ENCODE measurements at places on chromosomes 11 and 22.

DNA sequence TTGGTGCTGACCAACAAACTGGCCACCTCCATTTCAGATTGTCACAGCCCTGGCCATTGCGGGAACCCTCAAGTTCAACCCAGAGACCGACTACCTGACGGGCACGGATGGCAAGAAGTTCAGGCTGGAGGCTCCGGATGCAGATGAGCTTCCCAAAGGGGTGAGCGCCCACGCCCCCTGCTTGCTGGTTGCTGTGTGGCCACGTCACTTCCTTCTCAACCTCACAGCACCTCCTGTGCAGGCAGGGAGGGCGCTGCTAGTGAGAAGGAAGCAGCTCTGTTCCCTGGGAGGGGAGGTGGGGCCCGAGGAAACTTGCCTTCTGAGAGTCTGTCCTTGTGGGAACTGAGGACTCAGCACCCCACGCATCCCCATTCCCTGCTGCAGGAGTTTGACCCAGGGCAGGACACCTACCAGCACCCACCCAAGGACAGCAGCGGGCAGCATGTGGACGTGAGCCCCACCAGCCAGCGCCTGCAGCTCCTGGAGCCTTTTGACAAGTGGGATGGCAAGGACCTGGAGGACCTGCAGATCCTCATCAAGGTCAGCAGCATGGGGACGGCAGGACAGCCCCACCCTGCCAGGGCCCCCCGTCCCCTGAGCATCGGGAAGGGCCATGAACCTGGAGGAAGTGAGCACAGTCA is 19.3 kb downstream of the POLR3H start:
- DNase-seq: peak; percentile 54

DNA sequence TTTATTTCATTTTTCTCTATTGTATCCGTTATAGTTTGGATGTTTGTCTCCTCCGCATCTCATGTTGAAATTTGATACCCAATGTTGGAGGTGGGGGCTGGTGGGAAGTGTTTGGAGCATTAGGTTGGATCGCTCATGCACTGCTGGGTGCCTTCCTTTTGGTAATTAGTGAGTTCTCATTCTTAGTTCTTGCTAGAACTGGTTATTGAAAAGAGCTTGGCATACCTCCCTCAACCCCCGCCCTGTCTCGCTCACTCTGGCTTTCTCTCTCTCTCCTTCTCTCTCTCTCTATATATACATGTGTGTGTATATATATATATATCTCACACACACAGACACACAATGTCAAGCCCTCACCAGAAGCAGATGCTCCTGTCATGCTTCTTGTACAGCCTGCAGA is 978.7 kb downstream of the DLG2 start:
- no peak for DNase-seq

- DNase-seq: no peak
Measured at GRCh38 chr11:78809931-78810541, 235.4 kb upstream of the NARS2 start.

DNA sequence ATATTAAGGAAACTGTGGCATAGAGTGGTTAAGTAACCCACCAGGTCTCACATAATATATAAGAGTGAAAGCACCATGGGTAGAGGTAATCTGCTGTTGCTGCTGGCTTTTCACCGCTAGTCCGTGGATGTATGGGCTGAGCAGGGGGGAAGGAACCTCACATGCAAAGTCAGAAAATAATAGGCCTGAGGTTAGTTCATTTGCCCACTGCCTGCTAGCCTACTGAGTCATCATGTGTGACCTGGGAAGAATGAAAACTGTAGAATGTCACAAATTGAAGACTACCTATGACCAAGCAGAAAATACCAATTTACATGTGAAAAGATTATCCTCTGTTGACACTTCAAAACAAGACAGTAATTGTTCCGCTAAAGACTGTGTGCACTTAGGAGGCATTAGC is 560.1 kb upstream of the FAT3 start:
- no peak for DNase-seq

GRCh38 chr11:35488117-35488516 is 37.3 kb downstream of the PAMR1 start:
- no peak for DNase-seq

DNA sequence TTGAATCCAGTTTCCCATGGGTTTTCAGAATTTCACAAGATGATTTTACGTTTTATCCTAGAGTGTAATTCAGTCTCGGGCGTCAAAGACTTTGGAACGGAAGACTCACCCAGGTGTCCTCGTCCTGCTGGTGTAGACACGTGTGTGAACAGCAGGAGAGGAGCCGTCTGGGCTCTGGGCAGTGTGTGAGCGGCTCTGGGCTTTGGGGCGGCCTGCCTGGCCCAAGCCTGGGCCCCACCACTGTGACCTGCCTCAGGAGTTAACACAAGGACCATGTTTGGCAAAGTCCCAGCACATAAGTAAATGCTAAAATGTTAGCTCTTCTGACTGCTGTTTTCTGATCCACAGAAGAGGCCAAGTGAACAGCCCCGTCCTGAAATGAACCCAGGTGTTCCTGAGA is 1093.3 kb downstream of the BRD1 start:
- no peak for DNase-seq

GRCh38 chr11:85724748-85725465 is 38.9 kb upstream of the CCDC89 start:
- no peak for DNase-seq

- DNase-seq: peak; percentile 54
Measured at GRCh38 chr11:19093976-19094375, 23.0 kb upstream of the ZDHHC13 start.

- no peak for DNase-seq
Measured at GRCh38 chr11:19053909-19054308, 6.6 kb downstream of the MRGPRX2 start.

DNA sequence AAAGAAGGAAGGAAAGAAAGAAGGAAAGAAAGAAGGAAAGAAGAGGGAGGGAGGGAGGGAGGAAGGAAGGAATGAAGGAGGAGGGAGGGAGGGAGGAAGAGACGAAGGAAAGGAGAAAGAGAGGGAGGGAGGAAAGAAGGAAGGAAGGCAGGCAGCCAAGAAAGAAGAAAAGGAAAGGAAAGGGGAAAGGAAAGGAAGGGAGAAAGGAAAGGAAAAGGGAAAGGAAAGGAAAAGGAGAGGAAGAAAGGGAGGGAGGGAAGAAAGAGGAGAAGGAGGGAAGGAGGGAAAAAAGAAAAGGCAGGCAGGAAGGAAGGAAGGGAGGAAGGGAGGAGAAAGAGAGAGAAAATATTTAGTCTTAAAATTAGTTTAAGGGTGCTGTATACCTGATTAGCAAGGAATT is 704.1 kb downstream of the LUZP2 start:
- DNase-seq: no peak

DNA sequence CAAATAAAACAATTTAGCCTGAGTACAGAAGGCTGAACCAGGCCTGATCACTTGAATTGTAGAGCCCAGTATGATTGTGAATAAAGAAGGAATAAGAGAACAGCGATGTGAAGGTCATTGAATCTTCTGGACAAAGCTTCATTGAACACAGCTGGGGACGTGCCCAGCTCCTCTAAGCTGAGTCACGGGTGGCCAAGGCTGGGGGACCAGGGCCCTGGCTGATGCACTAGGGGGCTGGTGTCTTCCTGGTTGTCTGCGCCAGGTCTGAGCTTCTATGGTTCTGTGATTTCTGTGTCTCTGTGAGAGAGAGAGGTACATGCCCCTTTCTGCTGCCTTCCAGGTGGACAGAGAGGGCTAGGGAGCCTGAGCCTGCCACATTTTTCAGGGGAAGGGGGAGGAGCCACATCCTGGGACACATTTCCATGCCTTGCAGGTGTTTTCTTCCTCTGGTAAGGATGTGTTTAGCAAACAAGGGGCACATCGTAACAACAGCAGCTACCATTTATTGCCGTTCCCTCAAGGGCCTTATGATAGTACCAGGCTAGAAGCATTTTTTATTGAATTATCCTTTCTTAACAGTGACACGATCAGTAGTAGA is 135.7 kb downstream of the C11orf91 start:
- no peak for DNase-seq

DNA sequence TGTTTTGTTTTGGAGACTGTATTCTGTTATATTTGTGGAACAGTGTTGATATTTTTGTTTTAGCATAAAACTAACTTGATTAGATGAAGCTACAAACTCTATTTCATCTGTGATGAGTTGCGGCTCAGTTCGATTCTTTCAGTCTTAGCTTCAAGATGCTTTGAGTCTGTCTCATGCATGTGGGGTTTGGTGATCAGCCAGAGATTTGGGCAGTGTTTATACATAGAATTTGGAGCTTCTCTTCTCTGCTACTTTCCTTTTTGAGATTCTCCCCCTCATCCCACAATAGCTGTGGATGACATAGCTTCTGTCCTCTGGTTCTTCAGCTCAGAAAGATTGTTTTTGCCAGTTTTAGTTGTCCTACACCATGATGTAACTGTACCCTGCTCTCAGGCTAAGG is 90.4 kb downstream of the ARHGAP20 start:
- DNase-seq: no peak

DNA sequence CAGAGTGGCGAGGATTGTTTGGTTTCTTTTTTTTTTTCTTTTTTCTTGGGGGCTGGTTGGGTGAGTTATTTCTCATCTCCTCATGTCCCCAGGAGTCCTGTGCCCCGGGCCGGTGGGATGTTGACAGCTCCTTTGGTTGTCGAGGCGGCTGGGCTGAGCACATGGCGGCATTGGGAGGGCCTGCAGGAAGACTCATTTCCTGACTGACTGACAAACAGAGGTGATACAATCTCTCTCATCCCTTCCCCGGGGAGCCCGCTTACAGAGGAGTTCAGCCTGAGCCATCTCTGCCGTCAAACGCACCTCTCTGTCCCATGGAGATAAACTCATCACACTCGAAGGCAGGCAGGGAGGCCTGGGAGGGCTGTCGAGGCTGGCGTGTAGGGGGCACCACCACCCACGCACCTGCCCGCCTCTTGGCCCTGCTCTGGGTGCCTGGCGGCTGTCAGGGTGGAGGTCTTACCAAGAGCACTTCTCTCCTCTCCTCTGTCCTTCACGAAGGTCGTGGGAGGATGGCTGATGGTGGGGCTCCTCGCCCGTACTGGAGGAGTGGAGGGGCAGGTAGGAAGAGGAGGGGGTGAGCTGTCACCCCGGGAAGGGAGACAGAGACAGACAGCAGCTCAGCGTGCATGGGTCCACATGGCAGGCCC is 60.0 kb upstream of the NECTIN1 start:
- DNase-seq: peak; percentile 51

GRCh38 chr22:46102752-46103151 is 47.6 kb upstream of the PPARA start:
- no peak for DNase-seq

- peak; percentile 55 for DNase-seq
Measured at GRCh38 chr11:841981-842369, 354 bp downstream of the POLR2L start.

- no peak for DNase-seq
Measured at GRCh38 chr11:105907319-105907718, 114.7 kb downstream of the MSANTD4 start.

DNA sequence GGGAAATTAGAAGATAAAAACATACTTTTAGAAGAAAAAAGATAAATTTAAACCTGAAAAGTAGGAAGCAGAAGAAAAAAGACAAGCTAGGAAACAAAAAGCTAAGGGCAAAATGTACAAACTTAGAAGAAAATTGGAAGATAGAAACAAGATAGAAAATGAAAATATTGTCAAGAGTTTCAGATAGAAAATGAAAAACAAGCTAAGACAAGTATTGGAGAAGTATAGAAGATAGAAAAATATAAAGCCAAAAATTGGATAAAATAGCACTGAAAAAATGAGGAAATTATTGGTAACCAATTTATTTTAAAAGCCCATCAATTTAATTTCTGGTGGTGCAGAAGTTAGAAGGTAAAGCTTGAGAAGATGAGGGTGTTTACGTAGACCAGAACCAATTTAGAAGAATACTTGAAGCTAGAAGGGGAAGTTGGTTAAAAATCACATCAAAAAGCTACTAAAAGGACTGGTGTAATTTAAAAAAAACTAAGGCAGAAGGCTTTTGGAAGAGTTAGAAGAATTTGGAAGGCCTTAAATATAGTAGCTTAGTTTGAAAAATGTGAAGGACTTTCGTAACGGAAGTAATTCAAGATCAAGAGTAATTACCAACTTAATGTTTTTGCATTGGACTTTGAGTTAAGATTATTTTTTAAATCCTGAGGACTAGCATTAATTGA is 1.0 kb downstream of the MALAT1 start:
- no peak for DNase-seq

- DNase-seq: no peak
Measured at GRCh38 chr11:64161037-64161436, 4.9 kb downstream of the MACROD1 start.

GRCh38 chr11:116792869-116793771 is 1.4 kb upstream of the APOA5 start:
- DNase-seq: no peak

- DNase-seq: no peak
Measured at GRCh38 chr11:79388201-79388600, 52.6 kb downstream of the TENM4 start.

DNA sequence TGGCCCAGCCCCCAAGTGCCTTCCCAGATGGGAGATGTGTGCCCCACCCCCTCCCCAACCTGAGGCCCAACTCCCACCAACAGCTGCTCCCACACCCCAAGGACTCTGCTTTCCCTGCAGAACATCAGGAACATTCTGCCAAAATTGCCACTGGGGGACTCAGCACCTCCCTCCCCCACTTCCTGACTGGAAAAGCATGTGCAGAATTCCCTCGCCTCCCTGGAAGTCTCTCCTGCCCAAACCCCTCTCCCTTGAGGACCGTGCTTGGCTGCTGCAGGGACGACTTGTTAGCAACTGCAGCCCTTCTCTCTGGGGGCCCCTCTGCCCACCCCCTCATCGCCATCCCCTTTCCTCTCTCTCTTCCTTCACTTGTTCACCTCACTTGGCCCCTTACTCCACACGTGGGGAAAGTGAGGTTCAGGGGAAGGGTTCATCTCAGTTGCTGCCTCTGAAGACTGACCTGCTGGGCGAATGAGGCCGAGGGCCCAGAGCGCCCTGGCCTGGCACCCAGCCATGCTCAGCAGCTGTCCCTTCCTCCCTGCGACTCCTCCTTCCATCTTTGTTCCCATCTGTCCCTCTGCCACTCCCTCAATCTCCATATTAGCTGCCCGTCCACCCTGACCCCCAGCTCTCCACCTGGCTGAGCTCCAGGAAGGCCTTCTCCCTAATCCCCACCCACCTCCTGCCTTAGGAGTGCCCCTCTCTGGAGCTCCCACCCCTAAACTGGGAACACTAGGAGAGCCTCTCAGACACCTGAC is 105.1 kb downstream of the CHST1 start:
- no peak for DNase-seq

- DNase-seq: no peak
Measured at GRCh38 chr11:127118811-127119210, 118.2 kb upstream of the KIRREL3 start.

DNA sequence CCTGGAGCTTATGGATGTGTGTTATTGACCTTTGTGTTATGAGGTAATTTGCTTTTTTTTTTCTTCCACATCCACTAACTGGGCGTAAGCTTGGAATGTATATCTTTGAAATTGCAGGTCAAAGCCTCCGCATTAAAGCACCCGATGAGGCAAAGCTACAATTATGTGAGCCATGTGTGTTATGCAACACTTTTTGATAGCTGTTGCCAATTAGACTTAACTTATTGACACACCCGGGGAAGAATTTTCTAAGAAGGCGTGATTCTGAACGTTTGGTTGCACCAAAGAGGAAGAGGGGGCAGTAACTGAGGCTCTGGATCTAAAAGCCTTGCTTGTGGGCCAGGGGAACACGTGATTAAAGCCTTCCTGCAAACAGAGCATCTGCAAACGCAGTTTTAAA is 610 bp upstream of the TEX12 start:
- no peak for DNase-seq

Data from NB4 (cell line).